Fibroblast of lung (primary cell): ENCODE measurements at places on chromosomes 4 and X.

DNA sequence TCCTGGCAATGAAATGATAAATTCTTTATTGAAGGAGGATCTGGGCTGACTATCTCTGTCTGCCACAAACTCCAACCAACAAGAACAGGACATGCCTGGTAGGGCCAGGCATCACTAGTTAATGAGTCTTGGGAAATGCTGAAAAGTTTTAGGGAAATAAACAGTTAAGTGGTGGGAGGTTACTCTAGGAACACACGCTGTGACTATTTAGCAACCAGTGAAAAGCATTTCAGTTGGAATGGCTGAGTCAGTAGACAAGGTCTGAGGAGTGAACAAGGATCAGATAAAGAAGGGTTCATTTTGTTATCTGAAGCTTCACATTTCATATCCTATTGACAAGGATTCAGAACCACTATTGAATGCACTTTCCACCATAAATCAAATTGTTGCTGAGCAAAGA, 394.9 kb upstream of the BOD1L1 start:
- peak; percentile 15 for DNase-seq

GRCh38 chr4:85084371-85085094, 118.0 kb upstream of the WDFY3 start:
- DNase-seq = peak; percentile 61

DNA sequence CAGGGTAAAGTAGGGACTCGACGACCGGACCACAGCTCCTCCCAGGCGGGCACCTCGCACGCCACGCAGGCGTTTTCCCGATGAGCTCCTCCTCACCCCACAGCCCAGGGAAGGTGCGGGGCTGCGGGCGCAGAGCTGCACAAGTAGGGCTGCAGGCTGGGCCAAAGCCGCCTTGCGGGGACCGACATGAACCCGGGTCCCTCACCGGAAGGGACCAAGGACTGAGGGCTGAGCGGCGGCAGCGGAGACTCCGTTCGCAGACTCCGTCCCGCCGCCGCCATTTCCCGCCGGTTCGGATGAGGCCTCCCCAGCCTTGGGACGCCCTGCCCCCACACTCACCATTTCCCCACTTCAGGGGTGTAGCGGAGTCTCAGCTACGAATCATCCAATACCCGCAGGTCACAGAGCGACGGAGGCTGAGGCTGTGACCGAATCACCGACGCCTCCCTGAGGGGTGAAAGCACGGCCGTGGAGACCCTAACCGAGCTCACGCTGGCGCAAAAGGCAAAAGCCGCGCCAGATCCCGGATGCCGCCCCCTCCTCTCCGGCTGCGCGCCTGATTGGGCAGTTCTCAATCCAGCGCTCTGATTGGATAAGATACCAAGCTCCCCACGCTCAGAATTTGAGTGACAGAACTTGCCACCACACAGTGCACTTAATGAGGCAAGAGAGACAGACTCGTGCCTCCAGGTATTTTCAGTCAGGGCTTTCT, at the start of gene ZNF732:
ZNF732 (minus strand) TSS at position 506 of the 712 bp plus-strand sequence; CDS start at position 342, 164 bp downstream.
- peak; percentile 78 for DNase-seq

- peak; percentile 61 for DNase-seq
These were observed 33.7 kb upstream of the MSL3 start for GRCh38 chrX:11724122-11725017.

- DNase-seq = no peak
These were observed 59.6 kb upstream of the CASK start for GRCh38 chrX:41982953-41983352.

DNA sequence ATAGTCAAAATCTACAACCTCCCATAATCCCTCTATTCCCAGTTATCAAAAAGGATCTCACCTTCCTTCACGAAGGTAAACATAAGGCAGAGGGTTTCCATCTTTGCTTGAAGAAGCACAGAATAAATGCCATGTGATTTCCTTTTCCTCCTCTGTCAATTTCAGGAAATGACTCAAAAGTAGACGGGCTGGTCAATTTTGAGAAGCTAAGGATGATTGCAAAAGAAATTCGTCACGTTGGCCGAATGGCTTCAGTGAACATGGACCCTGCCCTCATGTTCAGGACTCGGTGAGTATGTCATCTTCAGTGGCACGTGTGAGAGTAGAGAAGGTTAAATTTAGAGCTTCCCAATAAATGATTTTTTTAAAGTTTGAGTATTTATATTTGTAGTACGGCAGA, 240.2 kb downstream of the RAPGEF2 start:
- DNase-seq = no peak

GRCh38 chrX:19625612-19626011, 110.3 kb upstream of the MAP3K15 start:
- peak; percentile 23 for DNase-seq
